ENCODE measurements at places on chromosomes 4 and X. TPM values are rescaled to one million over a fixed set of nuclear protein-coding genes. Genes with fewer than 3 reads are reported as not detected.

DNA sequence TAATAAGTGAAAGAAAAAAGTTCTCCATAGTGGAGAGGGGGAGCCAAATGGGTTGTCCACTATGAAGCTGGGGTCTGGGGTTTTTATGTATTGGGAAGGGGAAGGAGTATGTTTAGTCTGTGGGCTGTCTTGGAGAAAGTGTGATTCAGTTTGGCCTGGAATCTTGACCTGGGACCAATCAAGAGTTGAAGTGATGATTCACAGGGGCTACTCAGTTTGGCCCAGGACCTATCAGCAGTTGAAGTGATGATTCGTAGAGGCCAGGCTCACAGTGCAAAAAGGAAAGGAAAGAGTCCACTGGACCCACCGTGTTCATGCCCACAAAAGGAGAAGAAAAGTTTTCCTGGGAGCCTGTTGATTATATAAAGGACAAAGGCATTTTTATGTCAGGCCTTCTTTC lies 47.3 kb upstream of the RAB9B start:
- no peak for DNase-seq

GRCh38 chr4:8723222-8723980 lies 130.8 kb downstream of the CPZ start:
- no peak for DNase-seq

DNA sequence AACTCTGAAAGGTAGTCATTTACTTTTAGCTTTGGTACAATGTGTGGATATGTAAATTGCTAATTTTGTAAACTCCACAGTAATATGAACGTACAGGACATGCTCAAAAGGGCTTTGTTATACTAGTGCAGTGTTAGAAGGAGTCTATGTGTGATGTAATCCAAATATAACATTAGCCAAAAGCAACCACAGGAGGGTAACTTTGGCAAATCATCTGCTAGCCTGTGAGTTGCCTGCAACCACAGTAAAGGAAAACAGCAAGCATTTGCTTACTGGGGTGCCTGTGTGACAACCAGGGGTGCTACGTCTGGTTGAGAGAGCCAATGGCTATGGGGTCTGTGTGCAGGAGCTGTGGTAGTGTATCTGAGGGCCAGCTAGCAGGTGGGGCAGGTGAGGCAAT lies 245.8 kb downstream of the ADAMTS3 start:
- no peak for DNase-seq

NUDT11 gene
- total RNA-seq: 0.73 TPM
